Glutamatergic neuron (in vitro differentiated cells): ENCODE measurements at places on chromosomes 6 and 20.
A peak's percentile ranks its signal among the peaks of the same experiment; 100 is the strongest.

DNA sequence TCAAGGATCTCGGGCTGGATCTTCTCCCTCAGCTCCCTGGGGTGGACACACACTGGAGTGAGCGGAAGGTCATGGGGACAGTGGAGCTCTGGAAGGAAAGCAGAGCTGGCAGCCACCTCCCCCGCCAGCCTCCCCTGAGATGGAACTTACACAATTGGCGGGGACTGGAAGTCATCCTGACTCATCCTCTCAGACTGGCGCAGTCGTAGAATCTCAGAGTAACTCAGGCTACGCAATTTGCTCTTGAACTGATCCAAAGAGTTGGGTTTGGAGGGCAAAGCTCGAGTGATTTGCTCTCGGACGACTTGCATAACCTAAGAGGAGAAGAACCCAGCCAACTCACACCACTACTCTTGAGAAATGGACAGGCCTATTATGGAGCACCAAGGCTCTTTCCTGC is 34.8 kb downstream of the ELMO2 start:
- H3K36me3 ChIP-seq, result peaks cover 13% of the 10 kb centered on the region
- DNase-seq, result no peak
- no peaks in the 10 kb centered on the region for H3K4me1 ChIP-seq
- no peak overlapping the region for H3K4me3 ChIP-seq
- H3K27ac ChIP-seq, result no peak overlapping the region
- peaks cover 3% of the 10 kb centered on the region for H3K27me3 ChIP-seq

- DNase-seq, result no peak
- peaks cover 2% of the 10 kb centered on the region for H3K27me3 ChIP-seq
- H3K4me3 ChIP-seq, result no peak overlapping the region
- no peaks in the 10 kb centered on the region for H3K36me3 ChIP-seq
- H3K4me1 ChIP-seq, result peaks cover 33% of the 10 kb centered on the region
Observed at GRCh38 chr6:159973951-159974350, 5.1 kb downstream of the IGF2R start.

- H3K27ac ChIP-seq, result no peak overlapping the region
- DNase-seq, result no peak
- H3K36me3 ChIP-seq, result no peaks in the 10 kb centered on the region
- no peaks in the 10 kb centered on the region for H3K27me3 ChIP-seq
- H3K4me3 ChIP-seq, result no peak overlapping the region
- H3K4me1 ChIP-seq, result no peaks in the 10 kb centered on the region
Observed at GRCh38 chr6:11475016-11475415, 62.5 kb upstream of the TMEM170B start.

DNA sequence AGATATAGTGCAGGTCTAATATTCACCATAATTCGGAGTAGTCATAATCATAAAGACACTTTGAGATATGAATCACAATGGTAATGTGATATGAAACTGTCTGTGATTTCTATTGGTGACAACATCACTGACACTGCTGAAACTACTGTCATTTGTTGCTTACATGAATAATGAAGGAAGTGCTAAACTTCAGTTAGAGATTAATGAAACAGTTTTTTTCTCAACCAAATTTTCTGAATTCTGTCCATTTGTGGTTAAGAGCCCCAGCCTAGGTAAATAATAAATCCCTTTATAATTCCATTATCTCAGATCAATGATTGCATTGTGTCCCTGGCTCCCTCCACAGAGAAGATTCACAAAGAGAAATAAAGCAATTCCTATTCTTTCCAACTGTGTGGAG is 122.6 kb downstream of the HIVEP2 start:
- H3K27ac ChIP-seq, result peak overlapping the region; percentile 88
- peaks cover 5% of the 10 kb centered on the region for H3K27me3 ChIP-seq
- no peak for DNase-seq

DNA sequence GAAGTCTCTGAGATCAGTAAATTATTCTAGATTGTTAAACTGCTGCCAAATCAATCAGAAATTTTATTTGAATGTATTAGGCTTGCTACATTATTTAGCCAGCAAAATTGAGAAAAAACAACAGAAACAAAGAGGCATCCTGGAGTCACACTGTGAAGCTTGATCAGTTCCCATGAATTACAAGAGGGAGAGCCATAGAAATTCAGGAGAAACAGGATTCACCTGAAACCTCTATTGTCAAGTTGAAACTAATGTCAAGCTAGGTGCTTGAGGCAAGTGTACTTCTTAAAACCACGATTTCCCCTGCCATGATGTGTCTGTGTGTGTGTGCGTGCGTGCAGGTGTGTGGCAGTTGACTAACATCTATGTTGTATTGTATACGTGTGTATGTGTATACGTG is 439.1 kb upstream of the NOX3 start:
- H3K27ac ChIP-seq, result no peak overlapping the region
- no peak for DNase-seq
- H3K4me3 ChIP-seq, result no peak overlapping the region
- no peaks in the 10 kb centered on the region for H3K36me3 ChIP-seq

DNA sequence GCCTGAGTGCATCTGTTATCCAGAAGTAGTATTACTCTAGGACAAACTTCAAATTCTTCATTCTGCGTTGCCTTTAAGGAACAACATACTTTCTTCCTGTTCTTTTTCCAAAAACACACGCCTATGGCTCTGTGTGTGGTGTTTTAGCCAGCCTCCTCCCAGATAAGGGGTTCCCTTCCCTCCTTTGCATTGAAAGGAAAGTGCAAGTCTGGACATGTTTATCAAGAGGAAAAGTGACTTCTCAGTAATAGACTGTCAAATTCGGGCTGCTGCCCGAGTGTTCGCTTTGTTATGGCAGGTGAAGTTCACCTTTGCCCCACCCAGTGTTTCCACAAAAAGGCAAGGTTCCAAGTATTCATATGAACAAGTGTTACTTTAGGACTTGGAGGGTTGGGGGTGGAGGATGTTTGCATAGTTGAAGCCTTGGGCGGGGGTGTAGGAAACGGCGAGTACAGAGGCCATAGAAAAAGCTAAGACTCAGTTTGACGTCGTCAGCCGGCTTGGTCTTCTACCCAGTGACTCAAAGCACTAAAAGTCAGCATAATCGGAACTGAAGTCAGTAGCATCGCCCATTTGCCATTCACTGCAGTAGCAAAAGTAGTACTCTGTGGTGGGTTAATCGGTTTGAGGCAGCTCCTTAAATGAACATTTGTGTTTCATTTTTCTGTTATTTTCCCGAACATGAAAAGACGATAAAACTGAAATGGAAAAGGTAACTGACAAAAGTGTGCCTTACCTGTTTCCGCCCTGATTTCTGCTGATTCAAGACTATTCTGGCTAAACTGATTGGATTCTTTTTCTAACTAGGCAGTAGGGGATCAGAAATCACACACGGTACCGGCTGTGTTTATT is 12.5 kb downstream of the PRDM1 start:
- peaks cover 24% of the 10 kb centered on the region for H3K4me1 ChIP-seq
- H3K27me3 ChIP-seq, result peaks cover 3% of the 10 kb centered on the region
- no peaks in the 10 kb centered on the region for H3K36me3 ChIP-seq
- no peak overlapping the region for H3K27ac ChIP-seq
- peak overlapping the region; percentile 13 for H3K4me3 ChIP-seq

DNA sequence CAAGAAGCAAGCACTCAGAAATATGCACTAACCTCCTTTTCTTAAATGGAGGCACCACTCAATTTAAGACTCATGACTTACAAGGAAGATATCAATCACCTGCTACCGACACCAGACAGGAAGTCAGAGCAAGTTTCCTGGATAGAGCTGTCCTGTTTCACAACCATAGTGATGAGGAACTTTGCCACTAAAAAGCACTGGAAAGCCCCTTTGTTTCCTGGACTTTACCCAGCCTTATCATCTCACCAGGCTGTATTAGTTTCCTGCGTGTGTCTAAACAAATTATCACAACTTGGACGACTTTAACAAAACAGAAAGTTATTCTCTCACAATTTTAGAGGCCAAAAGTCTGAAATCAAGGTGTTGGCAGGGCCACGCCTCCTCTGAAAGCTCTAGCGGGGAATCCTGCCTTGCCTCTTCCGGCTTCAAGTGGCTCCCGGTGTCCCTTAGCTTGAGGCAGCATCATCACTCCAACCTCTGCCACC is 253.8 kb upstream of the STXBP5 start:
- no peaks in the 10 kb centered on the region for H3K4me1 ChIP-seq
- no peak for DNase-seq
- no peak overlapping the region for H3K4me3 ChIP-seq
- H3K27ac ChIP-seq, result no peak overlapping the region

- H3K36me3 ChIP-seq, result no peaks in the 10 kb centered on the region
- H3K4me3 ChIP-seq, result no peak overlapping the region
- no peaks in the 10 kb centered on the region for H3K27me3 ChIP-seq
Observed at GRCh38 chr6:133553652-133554051, 312.5 kb downstream of the EYA4 start.

DNA sequence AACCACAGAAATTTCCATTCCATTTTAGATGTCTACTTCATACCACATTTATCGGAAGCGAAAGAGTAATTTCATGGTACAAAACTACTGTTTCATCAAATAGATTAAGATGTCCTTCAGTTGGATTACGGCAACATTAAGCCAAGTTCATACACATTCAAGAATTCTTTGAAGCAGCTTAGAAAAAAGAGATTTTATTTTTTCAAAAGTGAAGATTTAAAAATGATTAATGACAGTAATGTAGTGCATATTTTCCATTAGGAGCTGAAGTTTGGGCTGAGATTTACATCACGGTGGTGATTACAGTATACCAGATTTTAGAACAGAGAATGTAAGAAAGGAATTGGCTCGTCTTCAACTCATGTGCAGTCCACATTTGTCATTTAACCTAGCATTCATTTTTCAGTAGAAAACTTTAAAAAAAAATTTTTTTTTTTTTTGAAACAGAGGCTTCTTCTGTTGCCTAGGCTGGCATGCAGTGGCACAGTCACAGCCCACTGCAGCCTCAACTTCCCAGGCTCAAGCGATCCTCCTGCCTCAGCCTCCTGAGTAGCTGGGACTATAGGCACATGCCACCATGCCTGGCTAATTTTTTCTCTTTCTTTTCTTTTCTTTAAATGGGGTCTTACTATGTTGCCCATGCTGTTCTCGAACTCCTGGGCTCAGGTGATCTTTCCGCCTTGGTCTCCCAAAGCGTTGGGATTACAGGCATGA is 1.9 kb downstream of the SYNJ2 start:
- H3K27me3 ChIP-seq, result peaks cover 10% of the 10 kb centered on the region
- no peak overlapping the region for H3K27ac ChIP-seq
- peak overlapping the region; percentile 39 for H3K4me3 ChIP-seq
- peaks cover 8% of the 10 kb centered on the region for H3K4me1 ChIP-seq
- no peaks in the 10 kb centered on the region for H3K36me3 ChIP-seq

DNA sequence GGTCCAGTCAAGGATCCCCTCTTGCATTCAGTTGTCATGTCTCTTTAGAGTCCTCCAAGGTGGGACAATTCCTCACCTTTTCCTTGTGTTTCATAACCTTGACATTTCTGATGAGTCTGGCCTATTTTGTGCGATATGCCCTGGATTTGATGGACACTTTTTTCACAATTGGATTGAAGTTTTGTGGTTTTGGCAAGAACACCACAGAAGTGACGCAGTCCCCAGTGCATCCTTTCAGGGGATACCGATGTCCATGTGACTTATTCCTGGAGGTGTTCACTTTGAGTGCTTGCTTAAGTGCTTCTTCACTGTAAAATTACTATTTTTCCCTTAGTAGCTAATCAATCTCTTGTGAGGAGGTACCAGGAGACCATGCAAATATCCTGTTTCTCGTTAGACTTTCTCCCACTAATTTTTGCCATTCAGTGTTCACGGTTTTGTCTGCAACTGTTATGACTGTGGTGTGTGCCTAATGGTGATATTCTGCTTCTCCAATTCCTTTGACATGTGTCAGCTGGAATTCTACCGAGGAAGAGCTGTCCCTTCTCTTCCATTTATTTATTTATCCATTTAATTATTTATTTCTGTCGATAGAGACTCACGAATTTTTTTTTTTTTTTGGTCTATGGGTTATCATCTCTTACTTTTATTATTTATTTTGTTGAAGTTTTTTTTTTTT is 30.8 kb downstream of the BPIFB4 start:
- no peaks in the 10 kb centered on the region for H3K27me3 ChIP-seq
- no peaks in the 10 kb centered on the region for H3K36me3 ChIP-seq
- H3K4me3 ChIP-seq, result no peak overlapping the region
- peaks cover 1% of the 10 kb centered on the region for H3K4me1 ChIP-seq
- H3K27ac ChIP-seq, result no peak overlapping the region

- H3K4me1 ChIP-seq, result peaks cover 5% of the 10 kb centered on the region
- peaks cover 2% of the 10 kb centered on the region for H3K27me3 ChIP-seq
- no peak for DNase-seq
- H3K4me3 ChIP-seq, result no peak overlapping the region
Observed at GRCh38 chr6:37396571-37397180, 36.3 kb upstream of the CMTR1 start.

GRCh38 chr20:18172379-18172778 is 34.7 kb downstream of the KAT14 start:
- H3K4me3 ChIP-seq, result no peak overlapping the region
- no peak overlapping the region for H3K27ac ChIP-seq
- H3K4me1 ChIP-seq, result peaks cover 2% of the 10 kb centered on the region
- H3K36me3 ChIP-seq, result no peaks in the 10 kb centered on the region
- DNase-seq, result no peak

GRCh38 chr6:150156460-150156859 is 13.6 kb downstream of the PPP1R14C start:
- no peaks in the 10 kb centered on the region for H3K36me3 ChIP-seq
- DNase-seq, result no peak
- H3K4me1 ChIP-seq, result no peaks in the 10 kb centered on the region
- no peak overlapping the region for H3K4me3 ChIP-seq
- no peaks in the 10 kb centered on the region for H3K27me3 ChIP-seq

- DNase-seq, result no peak
- no peak overlapping the region for H3K27ac ChIP-seq
- H3K36me3 ChIP-seq, result no peaks in the 10 kb centered on the region
- no peaks in the 10 kb centered on the region for H3K4me1 ChIP-seq
Observed at GRCh38 chr6:156174031-156174890, 602.9 kb upstream of the ARID1B start.

GRCh38 chr20:1119128-1119505 is 715 bp downstream of the PSMF1 start:
- no peak for DNase-seq
- H3K4me1 ChIP-seq, result peaks cover 45% of the 10 kb centered on the region
- peak overlapping the region; percentile 99 for H3K4me3 ChIP-seq
- peaks cover 11% of the 10 kb centered on the region for H3K27me3 ChIP-seq
- peaks cover 5% of the 10 kb centered on the region for H3K36me3 ChIP-seq
- H3K27ac ChIP-seq, result peak overlapping the region; percentile 96
